ENCODE measurements at places on chromosomes 11 and 22. TPM values are rescaled to one million over a fixed set of nuclear protein-coding genes. Genes with fewer than 3 reads are reported as not detected.

OR51E2 gene
- total RNA-seq, result not detected

NRGN gene
- total RNA-seq, result 15.3 TPM

TBX1 gene
- total RNA-seq, result not detected

NEU3 gene
- total RNA-seq, result 42.6 TPM

BET1L gene
- 47.4 TPM for total RNA-seq

OR10A2 gene
- not detected for total RNA-seq

MAPK12 gene
- total RNA-seq, result 84.9 TPM

MAJIN gene
- not detected for total RNA-seq

- DNase-seq, result no peak
Measured at GRCh38 chr11:3950996-3951660, 95.7 kb downstream of the STIM1 start.

DNA sequence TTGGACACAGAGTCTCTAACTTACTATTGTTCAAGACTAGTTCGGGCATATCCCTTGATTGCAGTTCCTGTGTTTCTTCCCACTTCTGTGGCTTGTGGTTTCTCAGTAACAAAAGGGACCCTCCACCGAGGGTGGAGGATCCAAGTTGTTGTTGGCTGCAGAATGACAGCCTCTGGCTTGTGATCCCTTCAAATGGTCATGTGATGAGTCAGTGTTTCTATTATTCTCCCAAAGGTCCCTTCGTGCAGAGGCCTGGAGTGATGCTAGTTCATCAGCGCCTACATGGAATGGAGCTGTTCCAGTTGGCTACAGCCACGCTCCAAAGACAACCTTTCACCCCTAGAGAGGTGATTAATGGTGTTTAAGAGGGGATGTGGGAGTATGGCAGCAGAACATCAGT is 2.6 kb upstream of the VWCE start:
- DNase-seq, result no peak

- no peak for DNase-seq
Measured at GRCh38 chr11:132158696-132159095, 788.3 kb downstream of the NTM start.

GRCh38 chr11:10715571-10715970 is 22.0 kb upstream of the IRAG1 start:
- DNase-seq, result no peak

GRCh38 chr22:43269246-43269645 is 73.9 kb downstream of the SCUBE1 start:
- no peak for DNase-seq

GRCh38 chr11:19744130-19744529 is 31.5 kb downstream of the NAV2 start:
- DNase-seq, result no peak

DNA sequence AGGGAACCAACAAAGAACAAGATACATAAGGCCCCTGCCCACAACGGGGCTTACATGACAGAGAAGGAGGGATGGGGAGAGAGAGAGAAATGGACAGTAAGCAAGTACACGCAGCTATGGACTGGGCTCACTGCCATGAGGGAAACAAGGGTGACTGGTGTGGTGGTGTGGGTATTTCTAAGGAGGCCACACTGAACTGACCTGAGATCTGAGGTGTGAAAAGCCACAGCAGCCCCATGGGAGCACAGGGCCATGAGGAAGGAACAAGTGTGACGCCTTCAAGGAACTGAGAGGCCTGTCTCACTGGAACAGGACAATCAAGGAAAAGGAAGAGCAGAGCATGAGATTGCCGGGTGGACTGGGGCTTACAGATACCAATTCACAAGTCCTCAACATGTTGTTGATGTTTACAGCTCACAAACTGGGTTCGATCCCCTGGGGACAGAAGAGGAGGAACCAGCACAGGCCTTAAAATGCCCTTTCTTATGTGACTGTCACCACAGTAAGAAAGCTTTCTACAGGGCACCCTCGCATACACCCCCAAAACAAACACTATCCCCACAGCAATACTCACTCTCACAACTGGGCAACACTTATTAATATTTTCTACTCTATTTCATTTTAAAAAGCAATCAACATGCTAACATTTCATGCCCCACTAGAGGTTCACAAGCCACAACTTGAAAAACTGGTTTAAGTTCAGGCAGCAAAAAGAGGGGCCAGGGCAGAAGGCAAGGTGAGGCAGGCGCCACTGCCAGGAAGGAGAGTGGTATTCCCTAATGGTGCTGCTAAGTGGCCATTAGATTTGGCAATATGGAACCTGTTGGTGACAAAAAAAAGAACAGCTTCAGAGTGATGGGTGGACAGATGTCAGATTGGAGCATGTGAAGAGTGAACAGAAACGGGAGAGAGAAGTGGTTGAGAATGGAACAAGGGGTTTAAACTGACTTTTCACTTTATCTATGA is 39.1 kb downstream of the TCIRG1 start:
- DNase-seq, result no peak

DNA sequence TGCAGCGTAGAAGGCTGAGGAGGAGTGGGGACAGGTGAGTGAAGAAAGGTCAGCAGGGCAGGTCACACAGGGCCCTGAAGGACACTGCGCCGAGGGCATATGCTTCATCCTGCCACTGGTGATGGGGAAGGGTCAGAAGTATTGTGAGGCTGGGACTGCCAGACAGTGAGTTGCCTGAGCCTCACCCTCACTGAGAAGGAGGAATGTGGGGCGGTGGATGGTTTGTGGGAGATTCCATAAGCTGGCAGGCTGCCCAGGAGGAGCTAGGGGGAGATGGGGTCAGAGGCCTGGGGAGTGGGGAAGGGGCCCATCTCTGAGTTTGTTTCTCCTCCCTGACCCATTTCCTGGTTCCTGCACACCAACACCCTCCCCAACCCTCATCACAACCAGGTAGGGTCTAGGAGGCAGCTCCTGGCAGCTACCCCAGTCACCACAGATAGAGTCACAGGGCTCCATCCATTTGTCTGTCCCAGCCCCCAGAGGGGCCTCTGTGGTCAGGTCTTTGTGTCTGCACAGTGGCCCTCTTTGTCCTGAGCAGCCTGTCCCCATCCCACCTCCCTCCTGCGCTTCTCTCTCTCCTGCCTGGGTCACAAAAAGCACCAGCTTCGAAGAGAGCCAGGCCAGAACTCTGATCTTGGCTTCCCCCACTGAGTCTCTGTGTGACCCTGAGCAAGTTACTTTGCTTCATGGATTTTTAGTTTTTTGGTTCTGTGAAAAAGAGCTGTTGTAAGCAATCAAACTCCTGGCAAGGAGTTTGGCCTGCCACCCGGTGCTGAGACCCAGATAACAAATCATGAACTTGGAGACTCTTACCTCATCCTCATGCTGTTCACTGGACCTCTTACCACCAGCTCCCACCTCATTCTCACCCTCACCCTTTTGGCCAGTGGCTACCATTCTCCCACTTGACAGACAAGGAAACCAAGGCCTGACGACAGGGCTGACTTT is 4.6 kb upstream of the P2RY2 start:
- DNase-seq, result no peak

GRCh38 chr11:65571940-65572339 is 398 bp upstream of the FAM89B start:
- DNase-seq, result peak; percentile 57

- DNase-seq, result no peak
Measured at GRCh38 chr22:43088627-43088983, 586 bp downstream of the TTLL1 start.

GRCh38 chr22:36208162-36208765 is 6.7 kb upstream of the APOL4 start:
- DNase-seq, result no peak

DNA sequence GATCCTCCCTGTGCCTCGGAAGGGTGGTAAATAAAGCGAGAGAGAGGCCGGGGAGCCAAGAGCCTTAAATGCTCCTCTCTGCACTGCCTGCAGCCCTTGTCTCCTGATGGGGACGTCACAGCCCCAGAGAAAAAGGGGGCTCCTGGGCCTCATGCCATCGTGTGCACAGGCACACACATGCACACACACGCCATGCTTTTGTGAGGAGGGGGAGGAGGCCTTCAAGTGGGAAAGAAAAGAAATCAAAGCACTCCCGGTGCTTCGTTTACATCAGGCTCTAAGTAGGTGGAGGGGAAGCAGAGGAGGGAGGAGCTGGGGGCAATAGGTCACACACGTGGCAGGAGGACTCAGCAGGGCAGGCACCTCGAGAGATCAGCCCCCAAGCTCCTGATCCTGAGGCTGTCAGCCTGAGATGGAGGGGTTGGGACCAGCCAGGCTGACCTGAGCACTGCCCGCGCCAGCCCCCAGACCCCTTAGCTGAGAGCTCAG is 68.2 kb upstream of the NECTIN1 start:
- DNase-seq, result no peak

All from OCI-LY7 (cell line).